ENCODE measurements at places on chromosomes 4 and X.

DNA sequence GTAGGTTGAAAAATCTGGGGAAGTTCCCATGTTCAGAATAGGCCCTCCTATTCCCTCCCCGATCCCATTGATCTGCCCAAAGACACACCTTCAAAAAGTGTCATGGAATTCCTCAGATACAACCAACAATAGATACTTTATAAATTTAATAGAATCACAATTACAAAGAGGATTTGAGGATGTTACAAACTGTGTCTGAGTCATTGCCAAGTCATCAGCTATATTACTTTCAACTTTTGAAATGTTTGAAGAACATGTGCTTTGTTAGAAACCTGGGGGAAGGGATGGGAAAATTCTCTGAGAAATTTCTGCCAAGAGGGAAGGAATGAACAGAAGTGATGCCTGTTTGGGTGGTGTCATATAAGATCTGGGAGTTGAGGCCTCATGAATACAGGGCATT is 46.7 kb downstream of the KCNIP4 start:
- DNase-seq = no peak

- DNase-seq = no peak
Measured at GRCh38 chr4:156773648-156774357, 197.8 kb downstream of the PDGFC start.

GRCh38 chr4:22537864-22538263 is 22.0 kb upstream of the ADGRA3 start:
- no peak for DNase-seq

- no peak for DNase-seq
Measured at GRCh38 chr4:152239216-152239615, 296.7 kb downstream of the FBXW7 start.

- DNase-seq = no peak
Measured at GRCh38 chr4:184154199-184154598, 63.5 kb downstream of the ENPP6 start.

DNA sequence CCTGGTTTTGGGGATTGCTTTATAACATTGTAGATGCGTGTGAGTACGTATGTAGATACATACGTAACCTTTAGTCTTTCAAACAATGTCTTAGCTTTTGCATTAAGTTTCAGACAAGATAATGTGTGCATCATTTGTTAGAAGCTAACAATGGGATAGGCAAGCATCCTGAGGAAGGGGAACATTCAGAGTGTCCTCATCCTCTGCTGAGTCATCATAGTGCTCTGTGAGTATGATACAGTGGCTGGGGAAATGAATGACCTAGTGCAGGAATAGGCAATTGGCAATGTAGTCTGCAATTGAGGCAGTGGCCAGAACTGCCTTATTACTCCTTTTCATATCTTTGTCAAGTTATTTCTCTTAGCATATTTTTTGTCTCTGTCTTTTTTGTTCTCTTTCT is 7.3 kb downstream of the NAP1L5 start:
- DNase-seq = no peak

- no peak for DNase-seq
Measured at GRCh38 chrX:153648358-153649177, 1.6 kb downstream of the DUSP9 start.

- no peak for DNase-seq
Measured at GRCh38 chr4:83378419-83378818, 43.8 kb upstream of the HPSE start.

DNA sequence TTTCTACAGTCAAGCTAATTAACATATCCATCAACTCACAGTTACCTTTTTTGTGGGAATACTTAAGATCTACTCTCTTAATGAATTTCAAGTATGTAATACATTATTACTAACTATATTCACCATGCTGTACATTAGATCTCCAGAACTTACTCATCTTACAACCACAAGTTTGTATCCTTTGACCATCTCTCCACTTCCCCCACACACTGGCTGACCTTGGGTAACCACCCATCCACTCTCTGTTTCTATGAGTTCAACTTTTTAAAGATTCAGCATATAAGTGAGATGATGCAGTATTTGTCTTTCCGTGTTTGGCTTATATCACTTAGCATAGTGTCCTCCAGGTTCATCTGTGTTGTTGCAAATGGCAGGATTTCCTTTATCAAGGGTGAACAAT is 30.5 kb upstream of the MAGED1 start:
- DNase-seq = no peak

DNA sequence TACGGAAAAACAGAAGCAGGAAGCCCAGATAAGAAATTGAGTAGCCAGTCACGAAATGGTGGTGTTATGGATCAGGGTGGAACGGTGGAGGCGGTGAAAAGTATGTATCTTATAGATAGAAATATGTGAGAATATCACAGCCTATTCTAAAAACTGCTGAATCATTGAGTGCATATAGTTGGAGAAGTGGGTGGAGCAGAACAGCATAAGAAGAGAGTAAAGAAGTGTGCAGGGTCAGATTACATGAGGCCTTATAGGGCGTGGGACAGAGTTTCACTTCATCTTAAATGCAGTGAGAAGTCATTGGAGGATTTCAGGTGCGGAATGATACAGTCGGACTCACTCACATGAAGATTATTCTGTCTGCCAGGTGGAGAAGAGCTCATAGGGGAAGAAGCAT is 293.1 kb downstream of the TRIML1 start:
- DNase-seq = no peak

DNA sequence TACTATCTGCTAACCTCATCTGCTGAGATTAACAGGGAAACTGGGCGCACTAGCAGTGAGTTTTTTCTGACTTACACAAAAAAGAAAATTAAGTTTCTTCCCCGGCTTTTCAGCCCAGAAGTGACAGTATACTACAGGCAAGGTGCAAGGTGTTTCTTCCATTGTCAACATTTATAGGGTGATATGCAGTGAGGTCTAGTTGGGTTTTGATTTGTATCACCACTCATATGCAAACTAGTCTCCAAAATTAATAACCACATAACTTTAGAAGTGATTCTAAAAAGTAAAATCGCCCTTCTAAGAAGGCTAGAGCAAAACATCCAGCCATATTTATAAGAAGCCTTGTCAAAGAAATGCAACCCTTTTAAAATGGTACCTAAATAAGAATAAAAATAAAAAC is 640.1 kb downstream of the ARAP2 start:
- no peak for DNase-seq

DNA sequence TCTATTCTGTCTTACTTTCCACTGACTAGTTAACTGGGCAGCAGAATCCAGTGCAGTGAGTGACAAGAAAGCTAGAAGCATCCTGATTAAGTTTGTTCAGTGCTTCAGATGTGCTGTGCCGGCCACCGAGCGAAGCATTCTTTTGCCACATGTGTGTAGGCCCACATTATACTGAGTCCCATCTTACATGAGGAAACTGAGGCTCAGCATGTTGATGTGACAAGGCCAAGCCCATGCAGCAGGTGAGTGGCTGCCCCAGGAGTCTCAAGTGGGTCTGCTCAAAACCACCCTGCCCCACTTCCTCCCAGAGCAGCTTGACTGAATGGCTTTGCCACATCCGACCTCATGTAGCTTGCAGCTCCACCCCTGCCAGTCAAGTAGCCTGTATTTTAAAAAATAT is 50.5 kb downstream of the RHOH start:
- DNase-seq = peak; percentile 58

DNA sequence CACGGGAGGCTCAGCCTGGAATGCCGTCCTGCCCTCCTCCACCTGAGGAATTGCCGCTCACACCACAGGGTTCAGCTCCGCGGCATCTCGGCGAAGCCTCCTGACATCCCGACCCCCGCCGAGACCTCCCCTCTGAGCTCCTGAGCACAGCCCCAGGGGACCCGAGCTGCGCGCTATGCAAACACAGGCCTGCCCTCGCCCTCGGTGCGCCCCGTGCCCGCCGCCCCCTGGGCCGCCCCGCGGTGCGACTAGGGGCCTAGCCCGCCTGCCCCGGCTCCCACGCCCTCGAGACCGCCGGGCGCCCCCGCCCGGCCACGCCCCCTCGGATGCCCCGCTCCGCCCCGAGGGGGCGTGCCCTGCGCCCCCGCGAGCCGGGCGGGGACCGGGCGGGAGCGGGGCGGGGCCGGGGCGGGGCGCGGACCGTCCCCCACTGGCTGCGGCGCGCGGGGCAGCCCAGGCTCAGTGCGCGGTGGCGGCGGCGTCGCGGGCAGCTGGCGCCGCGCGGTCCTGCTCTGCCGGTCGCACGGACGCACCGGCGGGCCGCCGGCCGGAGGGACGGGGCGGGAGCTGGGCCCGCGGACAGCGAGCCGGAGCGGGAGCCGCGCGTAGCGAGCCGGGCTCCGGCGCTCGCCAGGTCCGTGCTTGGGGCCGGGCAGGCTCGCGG is at the start of gene FGFR3:
Gene FGFR3, plus strand, starts transcription at position 462 of the 664 bp plus-strand sequence. CDS start 642 bp downstream, outside the sequence.
- DNase-seq = peak; percentile 16

DNA sequence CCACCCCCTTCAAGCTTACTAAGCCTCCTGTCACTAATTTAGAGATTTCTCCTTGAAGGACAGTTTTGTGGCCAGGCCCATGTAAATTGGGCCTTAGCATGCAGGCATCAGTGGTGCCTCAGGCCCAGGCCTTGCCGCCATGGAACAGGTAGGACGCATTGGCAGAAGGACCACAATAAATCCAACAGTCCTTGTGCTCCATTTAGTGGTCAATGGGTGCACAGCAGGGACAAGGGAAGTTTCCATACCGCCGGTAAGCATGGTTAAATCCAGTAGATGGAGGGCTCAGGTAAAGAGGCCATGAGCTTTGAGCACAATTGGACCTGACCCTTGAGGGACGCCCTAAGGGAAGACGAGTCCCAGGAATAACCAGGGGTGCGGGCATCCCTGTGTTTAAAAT is 97.3 kb downstream of the UGT2B28 start:
- DNase-seq = no peak

DNA sequence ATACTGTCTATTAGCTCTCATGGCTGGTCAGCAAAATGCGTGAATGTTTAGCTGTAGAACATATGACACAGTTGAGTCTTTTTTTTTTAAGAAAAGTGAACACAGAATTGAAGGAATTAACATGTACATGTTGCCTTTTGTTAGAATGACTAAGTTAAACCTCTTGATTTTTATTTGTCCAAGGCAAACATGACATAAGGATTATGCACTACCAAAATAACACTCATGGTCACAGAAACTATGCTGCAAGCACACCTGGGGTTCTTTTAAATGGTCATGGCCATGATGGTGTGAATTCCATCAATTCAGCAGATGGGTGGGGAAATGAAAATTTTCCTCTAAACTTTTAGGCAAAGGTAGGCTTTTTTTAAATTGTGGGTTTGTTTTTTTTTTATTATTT is 80.1 kb upstream of the CXCL13 start:
- DNase-seq = no peak

- DNase-seq = no peak
Measured at GRCh38 chrX:19776753-19777152, 110.6 kb downstream of the SH3KBP1 start.

DNA sequence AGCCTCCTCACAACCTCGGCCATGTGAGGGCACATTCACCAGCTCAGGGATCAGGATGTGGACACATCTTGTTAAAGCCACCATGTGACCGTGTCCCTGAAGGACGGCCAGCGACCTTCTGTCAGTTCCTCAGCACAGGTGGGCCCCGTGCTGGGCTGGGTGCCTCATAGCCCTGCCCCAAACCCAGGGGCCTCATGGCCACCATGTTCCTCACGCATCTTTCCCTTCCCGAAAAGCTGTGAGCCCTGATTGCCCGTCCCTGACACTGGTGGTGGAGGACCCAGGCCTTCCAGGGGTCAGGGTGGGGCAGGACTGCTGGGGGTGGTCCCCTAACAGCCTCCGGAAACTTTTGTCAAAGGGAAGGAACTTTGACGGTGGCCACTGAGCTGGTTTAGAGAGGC is 60.1 kb upstream of the ADRA2C start:
- DNase-seq = no peak

- no peak for DNase-seq
Measured at GRCh38 chr4:3233391-3234071, 15.4 kb upstream of the MSANTD1 start.

GRCh38 chr4:142345924-142346323 is 500.2 kb downstream of the INPP4B start:
- no peak for DNase-seq

DNA sequence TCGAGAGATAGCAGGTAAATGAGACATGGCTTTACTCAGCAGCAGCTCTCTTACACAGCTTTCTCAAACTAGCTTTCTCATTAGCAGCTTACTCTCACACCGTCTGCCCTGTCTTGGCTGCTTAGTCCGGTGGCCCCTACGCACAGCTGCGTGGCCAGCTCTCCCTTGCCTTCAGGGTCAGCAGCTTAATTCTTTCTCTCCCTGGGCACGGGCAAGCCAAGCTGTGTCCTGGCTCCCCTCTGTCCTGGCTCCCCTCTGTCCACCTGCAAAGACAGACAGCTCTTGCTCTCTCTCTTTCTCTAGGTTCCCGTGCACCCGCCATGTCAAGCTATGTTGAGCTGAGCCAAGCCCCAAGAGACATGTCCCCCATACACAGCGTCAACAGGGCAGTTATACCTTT is 39.4 kb downstream of the ZNF185 start:
- no peak for DNase-seq

GRCh38 chrX:155068165-155068564 is 2.8 kb downstream of the CMC4 start:
- no peak for DNase-seq

DNA sequence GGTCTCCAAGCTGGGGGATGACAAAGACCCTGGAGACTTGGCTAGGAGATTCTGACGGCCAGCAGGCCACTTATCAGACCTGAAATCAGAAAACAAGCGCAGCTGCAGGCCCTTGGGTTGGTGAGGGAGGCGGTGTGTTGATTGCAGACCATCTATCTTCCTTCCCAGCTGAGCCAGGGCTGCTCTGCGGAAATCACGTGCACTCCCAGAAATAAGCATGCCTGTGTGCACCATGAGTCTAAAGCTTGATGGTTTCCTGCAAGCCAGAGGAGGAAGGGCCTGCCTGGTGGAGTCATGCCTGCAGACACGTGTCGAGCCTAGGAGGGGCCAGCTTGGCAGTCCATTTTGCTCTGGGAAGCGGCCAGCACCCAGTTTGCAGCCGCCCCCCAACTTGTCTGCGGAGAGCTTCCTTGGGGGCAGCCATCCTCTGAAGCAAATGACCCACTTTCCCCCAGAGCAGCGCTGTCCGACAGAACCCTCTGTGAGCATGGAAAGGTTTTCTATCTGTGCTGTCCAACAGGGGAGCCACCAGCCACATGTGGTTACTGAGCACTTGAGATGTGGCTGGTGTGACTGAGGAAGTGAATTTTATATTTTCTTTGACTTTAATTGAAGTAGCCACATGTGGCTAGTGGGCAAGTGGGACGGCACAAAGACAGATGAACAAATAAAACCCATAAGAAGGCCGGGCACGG is 175.7 kb upstream of the BCOR start:
- no peak for DNase-seq

DNA sequence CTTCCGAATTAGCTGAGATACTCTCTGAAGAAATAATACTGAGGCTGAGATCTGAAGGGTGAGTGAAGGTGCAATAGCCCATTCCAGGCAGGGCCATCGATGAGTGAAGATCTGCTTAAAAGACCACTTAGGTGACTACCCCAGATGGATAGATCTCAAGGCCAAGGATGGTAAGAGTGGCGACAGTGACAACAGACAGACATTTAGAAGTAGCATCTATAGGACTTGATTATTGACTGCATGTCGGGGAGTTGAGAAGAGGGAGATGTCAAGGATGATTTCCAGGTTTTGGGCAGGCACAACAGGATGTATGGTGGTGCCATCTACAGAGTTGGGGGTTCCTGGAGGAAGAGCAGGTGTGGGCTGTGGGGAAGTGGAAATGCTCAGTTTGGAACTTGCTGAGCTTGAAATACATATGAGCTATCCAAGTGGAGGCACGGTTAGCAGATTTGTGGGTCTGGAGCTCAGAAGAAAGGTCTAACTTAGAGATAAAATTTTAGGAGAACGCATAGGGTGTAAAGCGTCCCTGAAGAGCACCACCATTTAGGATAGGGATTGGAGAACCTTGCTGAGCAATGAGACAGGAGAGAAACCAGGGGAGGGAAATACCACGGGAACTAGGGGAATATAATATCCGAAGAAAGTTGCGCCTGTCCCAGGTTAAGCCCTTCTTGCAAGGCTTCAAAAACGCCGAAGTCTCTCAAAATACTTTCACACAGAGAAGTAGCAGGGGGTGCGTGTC is 688 bp downstream of the UFSP2 start:
- no peak for DNase-seq
